ENCODE measurements at places on chromosomes 12 and 14. TPM values are rescaled to one million over a fixed set of nuclear protein-coding genes. Genes with fewer than 3 reads are reported as not detected.

DNA sequence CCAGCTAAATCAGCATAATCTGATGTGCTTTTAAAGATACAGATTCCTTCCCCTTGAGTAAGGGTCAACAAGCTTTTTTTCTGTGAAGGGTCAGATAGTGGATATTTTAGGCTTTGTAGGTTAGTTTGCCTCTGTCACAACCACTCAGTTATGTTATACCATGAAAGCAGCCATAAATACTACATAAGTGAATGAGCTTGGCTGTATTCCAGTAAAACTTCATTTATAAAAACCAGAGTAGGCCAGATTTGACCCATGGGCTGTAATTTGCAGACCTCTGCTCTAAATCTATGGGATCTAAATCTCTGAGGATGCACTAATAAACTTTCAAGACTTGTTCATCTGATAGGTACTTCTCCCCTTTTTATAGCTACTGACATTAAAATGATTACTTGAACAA, 47.7 kb downstream of the LEMD3 start:
- no peak for DNase-seq
- peaks cover 58% of the 10 kb centered on the region for H3K36me3 ChIP-seq
- no peak overlapping the region for H3K4me3 ChIP-seq
- no peaks in the 10 kb centered on the region for H3K27me3 ChIP-seq
- no peak overlapping the region for H3K27ac ChIP-seq

DNA sequence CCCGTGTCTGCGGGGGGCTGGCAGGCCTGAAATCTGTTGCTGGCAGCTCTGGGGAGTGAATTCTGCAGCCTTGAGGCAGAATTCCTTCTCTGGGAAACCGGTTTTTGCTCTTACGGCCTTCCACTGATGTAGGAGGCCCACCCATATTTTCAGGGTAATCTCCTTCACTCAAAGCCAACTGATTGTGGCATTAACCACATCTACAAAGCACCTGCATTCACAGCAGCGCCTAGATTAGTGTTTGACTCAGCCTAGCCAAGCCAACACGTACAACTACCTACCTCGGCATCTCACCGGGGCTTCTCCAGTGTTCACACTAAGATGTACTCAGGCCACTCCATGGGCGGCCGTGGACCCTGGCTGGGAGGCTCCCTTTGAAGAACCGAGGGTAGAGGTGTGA, 15.8 kb downstream of the C12orf43 start:
- no peaks in the 10 kb centered on the region for H3K27me3 ChIP-seq
- no peaks in the 10 kb centered on the region for H3K4me1 ChIP-seq
- DNase-seq, result no peak
- H3K36me3 ChIP-seq, result no peaks in the 10 kb centered on the region
- H3K4me3 ChIP-seq, result no peak overlapping the region

GRCh38 chr12:55624056-55624455, 12.6 kb upstream of the OR10P1 start:
- no peaks in the 10 kb centered on the region for H3K27me3 ChIP-seq
- no peak overlapping the region for H3K4me3 ChIP-seq
- no peak for DNase-seq
- H3K36me3 ChIP-seq, result no peaks in the 10 kb centered on the region
- no peaks in the 10 kb centered on the region for H3K4me1 ChIP-seq
- H3K27ac ChIP-seq, result no peak overlapping the region

DNA sequence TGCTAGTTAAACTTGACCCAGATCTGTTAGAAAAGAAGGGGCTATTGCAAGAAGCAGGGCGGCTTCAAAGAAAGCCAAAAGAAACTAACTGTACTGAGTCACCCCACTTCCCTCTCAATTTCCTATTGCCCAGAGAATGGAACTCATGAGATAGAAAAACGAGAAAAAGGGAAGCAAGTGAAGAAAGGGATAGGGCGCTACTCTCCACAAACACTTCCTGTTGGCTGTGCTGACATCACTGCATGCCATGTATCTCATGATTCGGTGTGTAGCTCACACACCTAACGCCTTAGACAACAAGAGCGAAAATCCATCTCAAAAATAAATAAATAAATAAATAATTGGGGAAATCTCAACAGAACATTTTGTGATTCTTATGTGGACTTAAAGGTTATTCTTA, 13.0 kb upstream of the P2RX4 start:
- DNase-seq, result no peak
- H3K4me3 ChIP-seq, result no peak overlapping the region
- H3K4me1 ChIP-seq, result no peaks in the 10 kb centered on the region

DNA sequence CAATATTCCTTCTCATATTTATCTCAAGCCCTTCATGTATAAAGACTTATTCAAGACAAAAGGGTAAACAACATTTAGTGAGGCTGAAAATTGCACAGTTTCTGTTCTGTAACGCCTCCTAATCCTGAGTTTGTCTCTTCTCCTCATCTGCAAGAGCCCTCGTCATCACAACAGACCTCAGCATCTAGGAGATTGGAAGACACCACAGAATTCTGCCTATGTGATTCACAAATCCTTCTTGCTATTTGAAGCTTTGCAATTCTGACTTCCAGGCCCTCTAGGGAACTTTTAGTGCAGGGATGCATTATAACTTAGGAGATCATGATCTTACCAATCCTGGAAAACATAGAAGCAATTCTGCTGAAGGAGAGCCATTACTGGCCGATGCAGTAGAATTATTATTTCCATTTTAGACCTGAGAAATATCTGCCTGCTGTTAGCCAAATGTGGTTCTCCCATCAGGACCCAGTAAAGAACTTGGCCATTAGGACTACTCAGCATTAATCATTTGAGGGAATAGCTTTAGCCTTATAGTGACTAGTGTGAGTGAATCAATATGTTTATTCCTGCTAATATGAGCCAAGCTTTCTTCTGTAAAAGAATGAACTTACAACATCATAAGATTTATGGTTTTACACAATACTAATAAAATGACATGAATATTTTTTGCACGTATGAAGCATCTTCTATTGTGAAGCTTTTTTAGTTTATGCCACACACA, 119.5 kb downstream of the ANO4 start:
- H3K27me3 ChIP-seq, result no peaks in the 10 kb centered on the region
- DNase-seq, result no peak
- H3K27ac ChIP-seq, result no peak overlapping the region
- no peaks in the 10 kb centered on the region for H3K36me3 ChIP-seq
- H3K4me1 ChIP-seq, result no peaks in the 10 kb centered on the region

GRCh38 chr12:123532019-123532418, 1.5 kb downstream of the RILPL1 start:
- H3K36me3 ChIP-seq, result no peaks in the 10 kb centered on the region
- peak overlapping the region; percentile 77 for H3K4me3 ChIP-seq
- no peaks in the 10 kb centered on the region for H3K27me3 ChIP-seq
- H3K4me1 ChIP-seq, result peaks cover 16% of the 10 kb centered on the region
- peak overlapping the region; percentile 95 for H3K27ac ChIP-seq
- DNase-seq, result no peak

- no peak overlapping the region for H3K27ac ChIP-seq
- no peak for DNase-seq
- peaks cover 6% of the 10 kb centered on the region for H3K4me1 ChIP-seq
- H3K4me3 ChIP-seq, result no peak overlapping the region
- no peaks in the 10 kb centered on the region for H3K27me3 ChIP-seq
Observed at GRCh38 chr14:77883131-77883846, 83.4 kb downstream of the ADCK1 start.

GRCh38 chr14:96592591-96593386, 90.6 kb downstream of the PAPOLA start:
- DNase-seq, result no peak
- peak overlapping the region; percentile 26 for H3K4me3 ChIP-seq
- no peaks in the 10 kb centered on the region for H3K27me3 ChIP-seq
- peaks cover 10% of the 10 kb centered on the region for H3K4me1 ChIP-seq

- H3K27ac ChIP-seq, result no peak overlapping the region
- H3K36me3 ChIP-seq, result no peaks in the 10 kb centered on the region
- no peak overlapping the region for H3K4me3 ChIP-seq
- DNase-seq, result no peak
- no peaks in the 10 kb centered on the region for H3K4me1 ChIP-seq
Observed at GRCh38 chr12:125455556-125455955, 390.3 kb downstream of the AACS start.

The PIK3C2G gene
- total RNA-seq, result 12.6 TPM

The PLEKHD1 gene
- total RNA-seq, result not detected

All from esophagus squamous epithelium (tissue), 5 donors.